Hippocampal formation (tissue), 2 donors: ENCODE measurements at places on chromosomes 2 and 18.

DNA sequence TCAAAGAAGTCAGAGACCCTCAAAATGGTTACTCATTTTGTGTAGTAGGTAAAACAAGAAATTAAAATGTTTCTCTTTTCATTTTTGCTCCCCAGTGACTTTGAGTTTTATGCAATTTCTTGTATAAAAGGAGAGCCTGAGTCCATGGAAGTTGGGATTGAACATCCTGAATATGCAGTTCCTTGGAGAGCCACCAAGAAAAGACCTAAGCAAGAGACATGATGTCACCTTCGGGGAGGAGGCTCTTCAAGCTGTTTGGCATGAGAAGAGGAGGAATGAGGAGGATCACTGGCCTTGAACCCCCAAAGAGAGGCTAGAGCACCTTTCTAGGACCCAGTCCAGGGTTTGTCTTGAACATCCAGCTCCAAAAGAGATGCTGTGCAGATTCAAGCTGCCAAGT, 83.5 kb upstream of the STPG4 start:
- no peak for DNase-seq

GRCh38 chr2:53006980-53007379, 760.6 kb upstream of the CHAC2 start:
- no peak for DNase-seq

DNA sequence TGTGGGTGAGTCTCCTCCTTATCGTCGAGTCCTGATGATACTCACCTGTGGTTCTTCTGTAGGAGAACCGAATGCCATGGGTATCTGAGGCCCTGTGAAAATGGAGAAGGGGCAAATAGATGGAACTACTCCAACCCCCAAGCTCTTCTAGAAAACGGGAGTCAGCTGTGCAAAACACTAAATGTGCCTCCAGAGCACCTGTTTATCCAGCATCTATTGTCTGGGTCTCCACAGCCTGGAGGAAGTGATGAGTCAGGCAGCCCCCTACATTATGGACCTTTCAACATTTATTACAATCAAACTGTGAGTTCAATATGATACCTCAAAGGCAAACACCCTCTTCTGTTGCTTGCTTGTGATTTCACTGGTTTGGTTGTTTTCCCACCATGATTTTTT, 9.8 kb upstream of the LRRFIP1 start:
- no peak for DNase-seq

GRCh38 chr2:165470361-165470760, 863 bp downstream of the CSRNP3 start:
- DNase-seq: no peak

DNA sequence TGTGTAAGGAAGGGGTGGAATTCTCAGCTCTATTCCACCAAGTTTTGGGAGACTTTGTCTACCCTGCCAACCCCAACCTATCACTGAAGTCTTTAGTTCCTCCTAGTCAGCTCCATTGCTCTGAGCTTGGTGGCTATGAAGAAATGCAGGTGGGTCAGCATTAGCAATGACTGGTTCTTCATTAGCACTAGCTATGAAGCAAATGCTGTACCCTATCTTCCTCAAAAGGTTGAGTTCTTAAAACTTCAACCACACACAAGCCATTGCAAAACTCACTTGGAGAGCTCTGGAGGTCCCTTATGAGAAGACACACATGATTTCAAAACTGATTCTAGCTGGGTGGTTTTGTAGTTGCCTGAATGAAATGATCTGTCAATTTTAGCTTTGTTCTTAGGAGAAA, 193.8 kb downstream of the IKZF2 start:
- DNase-seq: no peak

DNA sequence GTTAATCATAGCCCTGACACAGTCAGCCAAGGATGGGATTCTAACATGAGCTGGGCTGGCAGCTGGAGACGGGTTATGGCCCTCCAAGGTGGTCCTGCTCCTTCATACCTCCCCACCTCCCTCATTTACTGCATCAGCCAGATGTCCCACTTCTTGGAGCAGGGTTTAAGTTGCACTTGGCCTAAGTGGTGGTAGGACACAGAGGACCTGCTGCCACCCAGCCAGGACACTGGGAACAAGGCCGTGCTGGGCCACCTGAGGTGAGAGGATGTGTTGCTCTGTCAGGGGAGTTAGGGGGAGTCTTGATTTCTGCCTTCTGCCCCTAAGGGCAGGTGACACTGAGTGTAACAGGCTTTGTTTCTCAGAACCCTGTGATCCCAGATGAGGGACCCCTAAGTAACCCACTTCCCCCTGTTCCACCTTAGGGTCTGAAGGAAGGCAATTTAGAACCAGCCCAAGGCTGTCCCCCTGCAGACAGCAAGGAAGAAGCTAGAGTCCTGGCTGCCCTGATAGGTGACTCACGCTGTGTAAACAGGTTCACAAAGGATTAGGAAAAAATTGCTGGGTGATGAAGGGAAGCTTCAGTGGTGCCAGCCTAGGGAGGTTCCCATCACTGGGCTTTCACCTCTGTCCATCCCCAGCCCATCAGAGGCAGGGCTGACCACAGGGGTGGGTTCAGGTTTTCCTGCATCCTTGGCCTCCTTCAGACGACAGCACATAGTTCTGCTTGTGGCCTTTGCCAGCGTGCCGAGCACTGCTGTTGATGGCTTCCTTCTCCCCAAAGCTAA, 114.3 kb upstream of the MCFD2 start:
- DNase-seq: no peak

DNA sequence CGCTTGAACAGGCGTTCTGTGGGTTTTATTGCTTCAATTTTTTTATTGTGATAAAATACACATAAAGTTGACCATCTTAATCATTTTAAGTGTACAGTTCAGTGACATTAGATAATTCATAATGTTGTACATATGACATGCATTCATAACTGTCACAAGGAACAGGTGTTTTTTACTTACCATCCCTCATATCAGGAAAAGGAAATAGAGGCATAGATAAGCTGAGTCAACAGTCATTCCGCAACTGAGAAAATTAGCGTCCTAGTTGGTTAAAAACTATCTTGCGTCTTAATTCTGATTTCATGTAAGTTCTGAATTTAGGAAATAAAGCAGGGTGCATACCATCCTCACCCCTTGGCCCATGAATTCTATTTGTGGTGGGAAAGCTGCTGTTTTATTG, 36.5 kb downstream of the PLB1 start:
- DNase-seq: no peak

DNA sequence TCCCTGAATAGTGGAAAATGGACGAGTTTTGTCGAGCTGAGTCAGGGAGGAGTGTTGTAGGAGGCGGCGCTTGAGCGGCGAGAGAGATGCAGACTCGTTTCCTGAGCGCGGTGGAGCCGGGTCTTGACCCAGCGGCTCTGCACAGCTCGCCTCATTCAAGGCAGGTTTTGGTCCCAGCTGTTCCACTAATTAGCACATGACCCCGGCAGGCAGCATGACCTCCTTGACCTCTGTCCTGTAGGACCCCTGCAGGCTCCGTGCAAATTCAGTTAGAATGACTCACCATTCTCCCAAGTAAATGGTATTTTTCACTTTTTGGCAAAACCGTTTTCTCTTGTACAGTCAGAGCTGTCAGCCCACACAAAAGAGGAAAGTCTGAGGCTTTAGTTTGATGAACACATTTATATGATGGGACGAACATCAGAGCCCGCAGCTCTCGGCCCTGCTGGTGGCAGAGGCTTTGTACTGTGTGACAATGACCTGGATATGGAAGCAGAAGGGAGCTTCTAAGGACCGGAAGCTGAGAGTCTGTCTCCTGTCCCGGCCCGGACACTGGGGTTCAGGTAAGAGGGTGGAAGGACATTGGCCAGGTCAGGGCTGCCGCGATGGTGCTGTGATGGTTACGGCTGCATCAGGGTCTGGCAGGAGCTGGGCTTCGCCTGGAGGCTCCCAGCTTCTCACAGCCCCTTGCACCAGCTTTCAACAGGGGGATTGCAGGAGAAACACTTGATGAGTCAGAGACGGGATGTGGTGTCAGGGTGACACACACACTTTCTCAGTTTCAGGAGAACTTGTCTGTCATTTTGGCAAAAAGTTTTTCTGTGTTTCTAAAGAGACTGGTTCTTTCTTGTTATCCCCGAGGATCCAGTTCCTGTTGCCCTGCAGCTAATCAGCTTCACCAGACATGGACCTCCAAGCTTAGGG, 29.9 kb upstream of the ALKAL2 start:
- no peak for DNase-seq

DNA sequence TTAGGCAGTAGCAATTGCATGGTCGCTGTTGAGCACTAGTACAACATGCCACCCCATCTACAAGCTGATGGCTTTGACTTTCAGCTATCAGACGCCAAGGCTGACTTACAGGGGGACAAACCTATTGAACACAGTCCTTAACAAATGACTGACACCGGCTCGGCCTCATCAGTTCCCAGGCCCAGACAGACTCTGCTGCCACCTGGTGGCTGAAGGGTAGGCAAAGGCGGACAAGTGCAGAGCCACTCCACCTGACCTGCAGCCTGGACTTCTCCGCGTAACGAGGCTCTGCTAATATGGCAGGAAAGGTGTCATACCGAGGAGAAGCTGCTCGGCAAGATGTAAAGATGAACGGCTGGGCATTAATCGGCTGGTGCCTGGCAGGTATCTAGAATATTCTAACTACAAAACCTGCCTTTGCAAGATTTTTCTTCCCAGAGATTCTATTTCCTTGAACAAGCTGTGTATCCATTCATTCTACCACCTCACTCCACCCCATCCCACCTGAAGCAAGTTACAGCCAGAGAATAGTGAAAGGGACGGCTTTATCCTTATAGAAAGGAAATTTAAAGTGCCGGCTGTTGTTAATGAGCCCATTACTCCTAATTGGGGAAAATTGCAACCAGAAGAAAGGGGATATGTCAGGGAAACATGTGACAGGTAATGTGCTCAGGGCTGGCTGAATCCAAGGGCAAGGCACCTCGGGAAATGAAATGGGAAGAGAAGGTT, 67.4 kb downstream of the STEAP3 start:
- DNase-seq: peak; percentile 38

DNA sequence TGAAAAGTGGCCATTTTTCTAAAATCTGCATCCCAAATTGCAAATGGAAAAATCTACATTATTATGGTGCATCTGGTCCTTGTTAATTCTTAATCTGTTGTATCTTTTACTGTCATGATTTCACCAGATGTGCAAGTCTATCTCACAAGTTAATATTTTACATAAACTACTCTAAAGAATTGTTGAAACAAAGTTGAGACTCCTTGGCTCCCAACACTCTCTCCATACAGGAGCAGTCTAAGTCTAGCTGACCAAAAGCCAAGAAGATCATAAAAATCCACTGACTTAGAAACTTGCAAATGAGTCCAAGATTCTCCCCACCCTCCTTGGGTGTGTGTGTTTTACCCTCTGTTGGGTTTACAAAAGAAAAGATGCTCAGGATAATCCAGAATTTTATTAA, 85.1 kb downstream of the NCKAP5 start:
- no peak for DNase-seq

GRCh38 chr2:221600388-221600787, 28.3 kb upstream of the EPHA4 start:
- no peak for DNase-seq

DNA sequence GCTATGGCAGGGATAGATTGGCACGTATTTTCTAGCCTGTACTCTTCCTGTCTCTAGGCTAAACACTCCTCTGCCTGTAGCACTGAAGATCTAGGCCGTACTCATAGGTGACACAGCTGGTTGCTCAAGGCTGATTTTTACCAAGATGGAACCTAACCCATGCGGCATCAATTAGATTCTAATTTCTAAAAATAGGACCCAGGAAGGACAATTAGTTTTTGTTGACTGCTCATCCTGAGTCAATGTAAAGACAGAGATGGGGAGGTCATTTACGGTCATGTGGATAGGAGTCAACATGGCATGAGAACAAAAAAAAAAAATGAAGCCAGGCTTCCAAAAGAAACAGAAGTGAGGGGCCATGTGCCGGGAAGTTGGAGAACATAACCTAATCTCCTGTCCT, 360.7 kb upstream of the ETAA1 start:
- DNase-seq: no peak

DNA sequence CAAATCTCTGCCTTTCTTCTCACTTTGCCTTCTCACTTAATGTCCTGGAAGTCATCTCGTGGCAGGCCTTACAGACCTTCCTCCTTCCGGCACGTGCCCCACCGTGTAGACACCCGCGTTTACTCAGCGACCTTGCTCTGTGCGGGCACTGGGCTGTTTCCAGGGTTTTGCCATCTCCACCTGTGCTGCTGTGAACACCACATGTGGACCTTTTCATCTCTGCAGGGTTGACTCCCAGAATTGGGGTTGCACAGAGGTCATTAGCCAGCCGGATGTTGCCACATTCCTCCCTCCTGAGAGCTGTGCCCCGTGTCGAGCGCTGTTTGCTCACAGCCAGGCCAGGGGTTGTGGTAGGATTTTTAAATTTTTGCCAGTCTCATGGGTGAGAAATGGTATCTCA, 25.4 kb downstream of the KCNG2 start:
- no peak for DNase-seq

DNA sequence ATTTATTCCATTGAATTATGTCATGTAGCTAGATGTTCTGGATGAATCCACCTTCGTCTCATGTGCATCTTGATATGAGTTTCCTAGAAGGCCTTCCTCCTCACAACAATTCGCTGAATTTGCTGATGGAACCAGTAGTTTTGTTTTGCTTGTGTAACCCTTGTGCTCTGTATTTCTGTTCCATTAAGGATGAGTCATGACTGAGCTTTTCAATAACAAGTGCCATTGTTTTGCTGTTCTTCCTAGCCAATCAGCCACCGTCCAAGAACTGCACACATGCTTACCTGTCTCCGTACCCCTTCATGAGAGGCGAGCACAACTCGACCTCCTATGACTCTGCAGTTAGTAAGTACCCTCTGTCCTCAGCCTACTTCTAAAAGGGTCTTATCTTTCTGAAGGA, 2.3 kb downstream of the TMEM182 start:
- no peak for DNase-seq

DNA sequence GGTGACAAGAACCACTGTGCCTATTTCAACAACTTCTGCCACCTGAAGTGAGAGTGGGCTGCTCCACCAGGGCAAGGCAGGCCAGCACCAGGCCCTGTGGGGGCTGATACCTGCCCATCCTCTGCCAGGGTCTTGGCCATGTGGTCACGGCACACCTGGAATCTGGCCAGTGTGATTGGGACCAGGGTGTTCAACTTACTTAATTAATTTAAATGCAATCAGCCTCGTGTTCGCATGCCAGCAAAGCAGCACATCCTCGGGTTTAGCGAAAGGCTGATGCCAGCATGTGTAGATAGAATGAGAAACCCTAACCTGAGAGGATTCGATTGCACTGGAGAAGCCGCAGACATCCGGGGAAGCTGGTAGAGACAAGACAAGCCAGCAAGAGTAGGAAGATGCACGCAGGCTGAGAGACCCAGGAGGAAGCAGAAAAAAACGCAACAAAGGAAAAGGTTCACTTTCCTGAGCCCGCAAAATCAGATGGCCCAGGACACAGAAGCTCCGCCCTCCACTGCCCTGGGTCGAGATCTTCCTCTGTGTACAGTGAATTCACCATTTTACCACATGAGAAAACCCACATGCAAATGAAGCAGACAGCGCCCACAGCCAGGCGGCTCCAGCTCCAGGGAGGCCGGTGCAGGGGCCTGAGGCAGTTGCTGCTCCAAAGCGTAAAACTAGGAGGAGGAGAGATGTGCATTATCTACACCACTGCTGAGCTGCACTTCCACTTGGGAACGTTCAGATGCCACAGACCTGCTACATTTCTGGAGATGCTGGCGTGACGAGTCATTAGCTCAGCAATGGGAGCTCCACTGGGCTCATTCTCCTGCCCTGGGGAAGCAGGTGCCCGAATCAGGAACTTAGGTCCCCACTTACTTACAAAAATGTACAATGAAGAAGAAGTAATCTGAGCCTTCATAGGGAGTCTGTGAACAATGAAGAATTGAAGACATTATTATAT, 92.1 kb downstream of the TMEM18 start:
- DNase-seq: no peak

- no peak for DNase-seq
Observed at GRCh38 chr18:30999186-30999585, 43.4 kb downstream of the DSC3 start.
